ENCODE measurements at places on chromosomes 13 and 19.
A peak's percentile ranks its signal among the peaks of the same experiment; 100 is the strongest.

DNA sequence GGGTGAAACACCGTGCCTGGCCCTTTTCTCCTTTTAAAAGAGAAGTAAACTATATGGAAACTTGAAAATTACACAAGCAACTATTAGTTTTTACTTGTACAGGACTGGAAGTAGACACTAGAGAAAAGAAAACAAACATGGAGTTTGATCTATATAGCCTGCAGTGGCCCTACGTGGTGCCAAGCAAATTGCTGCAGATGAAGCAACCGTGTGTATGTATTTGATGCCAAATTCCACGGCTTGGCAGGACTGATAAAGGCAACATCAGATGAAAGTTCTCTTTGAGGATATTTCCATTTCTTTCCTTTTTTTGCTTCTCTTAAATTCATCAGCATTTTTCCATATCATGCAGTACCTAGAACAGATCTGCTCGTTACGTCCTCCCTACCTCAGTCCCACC is 49.8 kb downstream of the ATP8A2 start:
- DNase-seq, result no peak

DNA sequence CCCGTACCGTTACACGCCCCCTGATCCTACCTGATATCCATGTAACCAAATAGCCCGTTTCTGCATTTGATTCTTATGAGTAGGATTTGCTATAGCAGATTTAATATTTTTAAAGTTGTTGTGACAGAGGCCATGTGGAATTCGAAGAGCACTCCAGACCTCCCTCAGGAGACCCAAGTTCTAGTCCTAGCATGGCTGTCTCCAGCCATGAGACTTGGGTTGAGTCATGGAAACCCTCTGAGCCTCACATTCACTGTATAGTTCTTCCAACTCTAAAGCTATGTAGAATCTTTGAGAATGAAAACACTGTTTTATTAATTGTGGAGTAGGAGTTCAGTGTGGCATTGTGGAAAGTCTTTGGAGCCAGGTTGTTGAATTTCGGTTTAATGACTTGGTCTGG is 8.0 kb upstream of the GPR183 start:
- no peak for DNase-seq

- DNase-seq, result no peak
Measured at GRCh38 chr13:97464561-97464960, 30.6 kb downstream of the RAP2A start.

DNA sequence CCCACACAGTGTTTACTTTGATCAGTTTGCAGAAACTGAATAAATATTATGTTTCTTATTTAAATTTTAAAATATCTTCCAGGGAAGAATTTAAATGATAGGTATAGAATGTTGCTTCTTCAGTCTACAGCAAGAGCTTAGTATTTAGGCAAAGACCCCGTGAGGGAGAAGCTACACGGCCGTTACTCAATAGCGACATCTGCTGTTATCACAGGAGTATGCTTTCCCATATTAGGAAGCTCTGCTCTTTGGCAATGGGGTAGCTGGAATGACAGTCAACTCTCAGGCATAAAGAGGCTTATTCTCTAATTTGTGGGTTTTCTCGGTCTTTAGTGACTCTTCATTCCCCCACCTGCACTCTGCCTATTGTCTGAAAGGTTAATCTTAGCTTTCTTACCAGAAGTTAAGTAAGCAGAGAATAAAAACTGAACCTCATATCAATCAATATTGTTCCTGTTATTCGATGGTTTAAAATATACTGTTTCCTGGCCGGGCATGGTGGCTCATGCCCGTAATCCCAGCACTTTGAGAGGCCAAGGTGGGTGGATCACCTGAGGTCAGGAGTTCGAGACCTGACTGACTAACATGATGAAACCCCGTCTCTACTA is 13.2 kb upstream of the LHFPL6 start:
- peak; percentile 77 for DNase-seq

- no peak for DNase-seq
Measured at GRCh38 chr13:45628094-45628493, 12.6 kb upstream of the ERICH6B start.

GRCh38 chr13:112943309-112944125 is 25.5 kb upstream of the MCF2L start:
- DNase-seq, result peak; percentile 55

GRCh38 chr13:66098931-66099628 is 1131.1 kb downstream of the PCDH9 start:
- no peak for DNase-seq

GRCh38 chr13:109859898-109860297 is 73.5 kb upstream of the IRS2 start:
- DNase-seq, result no peak

DNA sequence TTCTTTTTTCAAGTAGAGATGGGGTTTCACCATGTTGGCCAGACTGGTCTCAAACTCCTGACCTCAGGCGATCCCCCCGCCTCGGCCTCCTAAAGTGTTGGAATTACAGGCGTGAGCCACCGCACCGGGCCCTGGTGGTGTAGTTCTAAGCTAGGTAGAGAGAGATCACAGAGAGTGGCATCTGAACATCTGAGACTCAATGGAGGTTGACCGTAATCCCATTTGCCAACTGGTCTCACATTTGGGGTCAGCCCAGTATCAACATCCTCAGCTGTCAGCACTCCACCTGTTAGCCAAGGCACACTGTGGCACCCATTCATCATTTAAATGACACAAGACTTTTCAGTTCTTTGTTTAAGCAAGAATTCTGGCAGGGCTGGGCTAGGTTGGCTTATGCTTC is 8.1 kb downstream of the SELENOW start:
- no peak for DNase-seq

DNA sequence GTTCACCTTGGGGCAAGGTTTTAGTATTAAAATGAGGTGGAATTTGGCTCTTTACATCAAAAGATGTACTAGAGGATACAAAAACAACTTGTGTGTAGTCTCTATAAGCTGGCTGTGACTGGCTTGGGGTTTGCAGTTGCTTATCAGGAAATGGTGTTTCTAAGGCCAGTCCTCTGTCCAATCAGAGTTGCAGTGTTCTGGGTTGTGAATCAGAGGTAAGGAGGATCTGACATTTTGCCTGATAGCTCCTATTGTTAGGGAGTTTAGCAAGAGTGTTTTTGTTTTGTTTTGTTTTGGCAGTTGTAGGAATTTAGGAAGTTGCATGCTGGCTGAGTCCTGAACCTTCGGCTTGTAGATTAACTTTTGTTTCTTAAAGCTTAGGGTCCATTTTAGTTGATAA is 20.1 kb upstream of the ESD start:
- DNase-seq, result no peak

- no peak for DNase-seq
Measured at GRCh38 chr19:16829822-16830289, 658 bp downstream of the SIN3B start.

GRCh38 chr13:78497702-78498355 is 105.5 kb downstream of the POU4F1 start:
- DNase-seq, result no peak

GRCh38 chr19:51294211-51294976 is 17.1 kb upstream of the IGLON5 start:
- no peak for DNase-seq

DNA sequence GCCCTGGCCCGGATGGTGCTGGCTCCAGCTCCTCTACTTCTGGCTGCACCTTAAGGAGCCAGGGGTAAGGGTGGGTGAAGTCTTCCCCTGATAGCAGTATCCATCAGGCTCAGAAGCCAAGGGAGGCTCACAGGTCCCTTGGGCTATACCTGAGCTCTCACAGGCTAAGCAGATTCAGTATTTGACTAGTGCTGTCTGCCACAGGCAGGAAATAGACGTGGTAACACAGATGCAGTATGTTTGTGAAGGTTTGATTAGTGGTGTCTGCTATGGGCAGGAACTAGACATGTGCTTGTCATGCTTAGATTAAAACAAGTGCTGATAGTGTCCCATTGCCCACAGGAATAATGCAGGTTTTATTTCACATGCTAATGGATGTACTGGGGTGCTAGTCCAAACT is 4.0 kb downstream of the SYT5 start:
- no peak for DNase-seq

DNA sequence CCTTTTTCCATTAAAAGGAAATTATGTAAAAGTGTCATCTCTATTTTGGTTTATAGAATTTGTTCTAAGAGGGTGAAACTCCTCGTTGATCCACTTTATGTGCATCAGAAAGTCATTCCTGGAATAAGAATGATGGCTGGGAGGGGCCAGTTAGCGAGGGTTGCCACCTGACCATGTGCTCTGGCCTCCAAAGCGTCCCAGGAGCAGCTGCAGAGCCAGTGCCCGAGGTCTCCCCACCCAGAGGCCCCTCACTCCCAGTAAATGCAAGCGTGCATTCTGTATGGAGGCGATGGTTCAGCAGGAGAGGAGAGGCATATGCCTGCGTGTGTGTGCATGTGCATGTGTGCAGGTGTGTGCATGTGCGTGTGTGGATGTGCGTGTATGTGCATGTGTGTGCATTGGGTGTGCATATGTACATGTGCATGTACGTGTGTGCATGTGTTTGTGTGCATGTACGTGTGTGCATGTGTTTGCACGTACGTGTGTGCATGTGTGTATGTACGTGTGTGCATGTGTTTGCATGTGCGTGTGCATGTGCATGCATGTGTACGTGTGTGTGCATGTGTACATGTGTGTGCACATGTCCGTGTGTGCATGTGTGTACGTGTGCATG is 345.8 kb downstream of the TEX29 start:
- DNase-seq, result no peak

DNA sequence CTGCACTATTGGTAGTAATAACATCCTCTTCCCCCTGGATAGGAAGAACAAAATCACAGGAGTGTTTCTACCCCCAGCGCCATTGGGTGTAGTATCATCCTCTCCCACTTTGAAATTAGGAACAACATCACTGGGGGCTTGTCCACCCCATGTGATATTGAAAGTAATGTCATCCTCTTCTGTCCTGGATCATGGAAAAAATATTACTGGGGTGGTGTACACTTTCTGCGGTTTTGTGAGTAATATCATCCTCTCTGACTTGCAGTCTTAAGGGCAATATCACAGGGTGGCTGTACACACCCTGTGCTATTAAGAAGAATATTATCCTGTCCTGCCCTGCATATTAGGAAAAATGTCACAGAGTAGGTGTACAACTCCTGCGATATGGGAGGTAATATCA is 4.9 kb upstream of the RGCC start:
- no peak for DNase-seq

GRCh38 chr13:112351825-112352224 is 24.3 kb upstream of the SPACA7 start:
- no peak for DNase-seq

DNA sequence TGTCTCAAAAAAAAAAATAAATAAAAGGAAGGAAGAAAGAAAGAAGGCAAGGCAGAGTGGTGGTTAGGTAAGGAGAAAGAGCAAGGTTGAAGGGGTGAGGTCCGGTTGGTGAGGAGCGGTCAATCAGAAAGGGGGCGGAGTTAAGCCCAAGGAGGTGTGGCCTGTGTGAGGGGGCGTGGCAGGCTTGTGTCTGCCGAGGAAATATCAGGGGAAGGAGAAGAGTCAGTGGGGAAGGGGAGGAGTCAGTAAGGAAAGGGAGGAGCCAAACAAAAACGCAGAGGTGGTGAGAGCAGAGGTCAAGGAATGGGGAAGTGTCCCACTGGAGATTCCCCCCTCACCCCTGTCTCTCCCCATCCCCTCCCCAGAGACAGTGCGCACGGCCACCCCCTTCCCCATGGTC is 5.9 kb downstream of the CACNG7 start:
- no peak for DNase-seq

DNA sequence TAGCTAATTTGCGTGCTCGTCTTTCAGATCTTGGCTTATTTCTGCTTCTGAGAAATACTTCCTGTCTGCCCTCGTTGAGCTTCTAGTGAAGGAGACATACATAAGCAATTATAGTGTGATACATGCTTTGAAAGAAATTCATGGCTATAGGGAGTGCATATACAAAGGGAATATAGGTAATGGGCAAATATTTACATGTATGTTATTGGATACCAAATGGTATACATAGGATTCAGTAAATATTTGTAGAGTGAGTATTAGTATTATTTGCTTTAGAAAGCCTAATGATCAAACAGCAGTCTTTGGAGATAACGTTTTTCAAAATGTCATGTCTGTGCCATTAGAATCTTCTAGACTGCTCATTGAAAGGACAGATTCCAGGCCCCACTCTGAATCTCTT is 5.2 kb downstream of the BRCA2 start:
- no peak for DNase-seq

- DNase-seq, result no peak
Measured at GRCh38 chr13:95074820-95075219, 226.4 kb downstream of the ABCC4 start.

Data from GM20000 (cell line).